ENCODE measurements at places on chromosomes 2 and 18.

DNA sequence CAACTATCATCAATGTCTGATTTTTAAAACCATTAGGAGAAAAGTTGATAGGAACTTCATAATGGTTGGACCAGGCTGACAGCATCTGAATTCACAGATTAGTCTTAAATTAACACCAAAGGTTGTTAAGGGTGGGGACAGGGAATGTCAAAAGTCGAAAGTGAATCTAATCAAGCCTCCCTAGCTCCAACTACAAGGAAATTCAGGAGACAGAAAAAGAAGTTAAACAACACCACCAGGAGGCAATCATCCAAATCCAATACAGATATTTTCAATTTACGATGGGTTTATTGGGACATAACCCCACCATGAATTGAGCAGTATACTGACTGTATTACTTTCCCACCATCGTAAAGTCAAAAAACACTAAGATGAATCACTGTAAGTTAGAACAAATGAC lies 32.8 kb downstream of the ATF2 start:
- no peak for DNase-seq

DNA sequence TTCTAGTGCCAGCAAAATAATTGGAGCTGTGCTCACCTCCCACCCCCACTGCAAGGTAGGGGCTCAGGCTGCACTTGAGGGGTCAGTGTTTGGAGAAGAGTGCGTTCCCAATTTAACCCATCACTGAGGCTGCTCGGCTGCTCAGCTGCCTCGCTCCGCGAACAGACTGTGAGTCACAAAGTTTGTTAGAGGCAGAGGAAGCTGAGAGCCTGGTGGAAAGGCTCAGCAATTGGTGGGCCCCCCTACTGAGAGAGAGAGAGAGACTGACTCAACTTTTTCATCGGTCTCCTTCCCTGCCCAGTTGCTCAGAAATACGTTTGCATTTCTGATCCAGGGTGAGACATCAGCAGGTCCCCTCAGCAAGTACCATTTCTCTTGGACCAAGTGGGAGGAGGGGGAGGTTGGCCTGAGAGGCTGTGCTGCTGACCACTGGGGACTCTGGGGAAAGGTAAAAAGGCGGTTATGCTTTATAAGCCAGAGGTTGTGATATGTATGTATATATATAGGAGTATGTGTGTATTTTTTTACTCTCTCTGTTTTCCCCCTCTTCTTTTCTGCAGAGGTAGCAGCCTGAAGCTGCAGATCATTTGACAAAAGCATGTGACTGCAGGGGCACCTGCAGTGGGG lies 1.5 kb downstream of the EFR3B start:
- DNase-seq, result peak; percentile 43

GRCh38 chr2:26269571-26270158 lies 24.9 kb downstream of the HADHB start:
- DNase-seq, result peak; percentile 37

- no peak for DNase-seq
Observed at GRCh38 chr18:44786688-44787087, 106.0 kb downstream of the SETBP1 start.

GRCh38 chr2:120955427-120955826 lies 219.8 kb downstream of the GLI2 start:
- DNase-seq, result no peak

DNA sequence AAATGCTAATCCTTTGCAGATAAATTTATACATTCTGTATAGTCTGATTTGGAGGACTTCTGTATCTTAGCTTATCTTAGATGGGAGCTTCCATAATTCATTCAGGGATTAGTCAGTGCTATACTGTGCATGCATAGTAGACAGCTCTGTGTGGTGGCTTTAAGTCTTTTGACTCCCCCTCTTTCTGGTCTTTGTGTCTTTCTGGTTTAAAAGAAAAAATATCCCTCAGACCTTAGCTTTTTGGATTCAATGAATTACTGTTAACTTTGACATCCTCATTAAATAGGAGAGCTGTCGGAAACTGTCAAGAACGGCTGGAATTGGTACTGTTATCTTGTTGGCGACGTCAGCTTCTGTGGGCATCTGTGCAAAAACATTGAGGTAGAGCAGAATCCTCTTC lies 130.4 kb downstream of the SPTBN1 start:
- no peak for DNase-seq

DNA sequence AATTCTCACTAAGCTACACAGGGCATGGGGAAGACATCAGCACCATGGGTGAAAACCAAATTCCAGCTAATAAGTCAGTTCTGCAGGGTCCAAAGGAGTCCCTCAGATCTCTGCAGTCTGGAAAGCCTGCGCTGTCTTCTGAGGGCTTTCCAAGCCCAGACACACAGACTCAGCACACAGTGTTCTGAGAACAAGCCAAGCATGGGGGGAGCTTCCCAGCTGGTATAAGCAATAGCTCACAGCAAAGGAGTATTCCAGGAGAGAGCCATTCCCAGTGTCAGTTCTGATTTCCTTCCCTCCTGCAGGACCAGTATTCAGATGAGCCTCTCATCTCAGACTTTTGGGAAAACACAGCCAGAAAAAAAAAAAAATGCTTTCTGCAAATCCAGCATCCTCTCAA lies 370.8 kb downstream of the TNS1 start:
- no peak for DNase-seq

DNA sequence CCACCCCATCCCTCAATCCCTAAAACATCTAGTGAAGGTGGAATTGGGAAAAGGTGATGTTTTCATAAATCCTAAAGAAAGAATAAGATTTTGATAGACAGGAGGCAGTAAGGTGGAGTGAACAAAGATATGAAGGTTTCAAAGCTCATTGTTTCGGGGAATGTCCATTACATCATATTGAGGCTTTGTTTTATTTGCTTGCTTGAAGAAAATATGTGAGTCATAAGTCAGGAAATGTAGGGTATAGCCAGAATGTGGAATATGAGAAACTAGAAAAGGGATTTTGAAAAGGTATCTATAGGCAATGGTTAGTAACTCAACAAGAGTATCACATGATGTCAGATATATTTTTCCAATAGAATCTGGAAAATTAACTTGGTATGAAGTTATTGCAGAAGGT lies 1178.5 kb upstream of the ACVR2A start:
- DNase-seq, result peak; percentile 32

DNA sequence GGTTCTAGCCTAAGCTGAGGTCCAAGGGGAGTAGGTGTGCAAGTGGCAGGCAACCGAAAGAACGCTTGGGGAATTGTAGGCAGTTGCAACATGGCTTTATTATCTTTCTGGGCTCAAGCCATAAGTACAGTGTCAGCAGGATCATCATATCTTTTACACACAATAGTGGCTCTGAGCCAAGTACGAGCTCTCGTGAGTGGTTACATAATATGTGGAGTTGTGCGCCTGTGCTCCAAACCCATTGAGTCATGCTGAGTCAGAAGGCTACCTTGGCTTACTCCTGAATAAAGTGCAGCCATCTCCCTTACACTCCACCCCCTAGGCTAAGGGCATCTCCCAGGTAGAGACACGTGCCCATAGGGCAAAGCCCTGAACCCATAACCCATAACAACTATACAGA lies 233.9 kb downstream of the SATB2 start:
- peak; percentile 64 for DNase-seq

DNA sequence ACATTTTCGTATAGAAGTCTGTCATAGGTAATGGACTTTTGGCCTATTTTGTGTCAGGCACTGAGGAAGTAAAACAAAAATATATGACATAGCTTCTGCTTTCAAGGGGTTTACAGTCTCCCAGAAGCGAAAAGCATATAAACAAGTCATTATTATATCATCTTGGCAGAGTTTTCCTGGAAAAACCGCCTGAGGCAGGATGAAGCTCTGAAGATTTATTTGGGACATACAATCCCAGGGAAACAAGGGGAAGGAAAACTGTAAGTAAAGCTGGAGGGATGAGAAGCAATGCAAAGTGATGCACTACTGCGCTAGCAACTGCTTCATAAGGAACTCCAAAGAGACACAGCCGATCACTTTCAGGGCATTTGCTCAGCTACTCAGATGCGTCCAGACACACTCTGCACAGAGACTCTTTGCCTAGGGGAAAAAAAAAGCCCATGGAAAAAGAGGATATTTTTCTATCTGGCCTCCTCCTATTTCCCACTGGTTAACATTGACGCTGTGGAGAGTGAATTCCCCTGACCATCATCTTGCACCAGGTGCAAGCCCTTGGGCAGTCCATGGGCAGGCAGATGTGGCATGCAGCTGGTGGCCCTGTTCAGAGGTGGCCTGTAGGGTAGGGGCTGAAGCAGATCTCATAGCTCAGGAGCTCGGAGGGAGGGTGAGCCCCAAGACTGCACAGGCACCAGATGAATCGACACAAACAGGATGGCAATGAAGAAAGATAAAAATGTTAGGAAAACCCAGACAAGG lies 158.1 kb downstream of the METTL4 start:
- DNase-seq, result no peak

- DNase-seq, result no peak
Observed at GRCh38 chr2:6031200-6031867, 339.1 kb downstream of the SOX11 start.

DNA sequence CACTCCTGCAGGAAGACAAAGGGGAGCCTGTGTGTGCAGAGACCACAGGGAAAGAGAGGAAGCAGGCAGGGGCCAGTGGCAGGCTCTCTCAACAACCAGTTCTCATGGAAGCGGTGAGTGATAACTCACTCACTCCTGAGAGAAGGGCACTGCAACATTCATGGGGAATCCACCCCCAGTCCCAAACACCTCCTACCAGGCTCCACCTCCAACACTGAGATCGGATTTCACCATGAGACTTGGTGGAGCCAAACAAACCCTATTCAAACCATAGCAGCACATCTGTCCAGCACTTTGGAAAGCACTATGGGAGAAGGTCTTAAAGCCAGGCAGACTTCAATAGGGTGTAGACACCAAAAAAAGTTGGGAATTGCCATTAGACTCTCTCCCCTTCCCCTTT lies 345.7 kb upstream of the SPRED2 start:
- no peak for DNase-seq

- no peak for DNase-seq
Observed at GRCh38 chr2:160392201-160392600, 101.4 kb downstream of the RBMS1 start.

- DNase-seq, result no peak
Observed at GRCh38 chr18:35653392-35654135, 72.0 kb downstream of the GALNT1 start.

GRCh38 chr18:10100196-10100595 lies 186.4 kb downstream of the VAPA start:
- no peak for DNase-seq

GRCh38 chr2:24970483-24971285 lies 1.1 kb downstream of the DNAJC27 start:
- peak; percentile 8 for DNase-seq

DNA sequence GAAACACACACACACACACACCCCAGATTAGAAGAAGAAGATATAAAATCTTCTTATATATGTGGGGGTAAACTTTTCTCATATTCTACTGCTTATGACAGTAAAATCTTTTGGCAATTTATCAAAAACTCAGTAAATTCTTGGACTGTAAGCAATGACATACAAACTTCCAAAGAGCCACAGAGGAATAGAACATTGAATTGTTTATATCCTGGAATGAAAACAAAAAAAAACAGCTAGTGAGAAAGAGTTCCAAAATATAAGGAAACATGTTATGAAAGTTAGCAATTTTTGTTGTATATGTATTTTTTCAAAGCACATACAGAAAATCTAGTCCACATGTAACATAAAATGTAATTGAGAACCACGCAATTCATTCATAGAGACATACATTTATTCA lies 764.9 kb downstream of the DSC3 start:
- DNase-seq, result no peak

DNA sequence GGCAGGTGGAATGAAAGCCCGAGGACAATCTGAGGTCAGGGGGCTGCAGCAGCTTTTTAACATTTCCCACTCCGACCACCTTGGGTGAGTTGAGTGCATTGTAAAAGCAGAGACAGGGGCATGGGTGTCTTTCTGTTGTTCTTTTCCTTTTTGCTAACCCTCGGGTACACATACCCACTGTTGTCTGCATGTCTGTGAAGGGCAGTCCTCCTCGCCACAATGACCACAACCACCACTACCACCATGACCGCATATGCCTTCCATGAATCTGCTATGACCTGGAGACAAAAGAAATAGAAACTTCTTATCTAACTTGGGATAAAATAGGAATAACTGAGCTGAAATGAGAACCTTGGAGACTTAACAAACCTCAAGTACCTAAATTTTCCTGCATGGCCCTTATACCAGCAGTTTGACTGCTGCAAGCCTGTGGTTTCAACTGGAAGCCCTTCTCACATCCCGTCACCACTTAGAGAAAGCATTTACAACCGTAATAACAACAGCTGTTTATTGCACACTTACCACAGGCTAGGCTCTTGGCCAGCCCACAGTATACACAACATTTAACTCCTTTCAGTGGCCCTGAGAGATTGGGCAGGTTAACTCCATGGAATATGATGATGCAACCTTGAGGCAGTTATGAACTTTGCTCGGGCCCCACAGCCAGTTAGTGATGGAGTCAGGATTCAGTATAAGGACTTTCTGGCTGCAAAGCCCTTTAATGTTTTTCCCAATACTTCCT lies 80.3 kb downstream of the GYPC start:
- no peak for DNase-seq

DNA sequence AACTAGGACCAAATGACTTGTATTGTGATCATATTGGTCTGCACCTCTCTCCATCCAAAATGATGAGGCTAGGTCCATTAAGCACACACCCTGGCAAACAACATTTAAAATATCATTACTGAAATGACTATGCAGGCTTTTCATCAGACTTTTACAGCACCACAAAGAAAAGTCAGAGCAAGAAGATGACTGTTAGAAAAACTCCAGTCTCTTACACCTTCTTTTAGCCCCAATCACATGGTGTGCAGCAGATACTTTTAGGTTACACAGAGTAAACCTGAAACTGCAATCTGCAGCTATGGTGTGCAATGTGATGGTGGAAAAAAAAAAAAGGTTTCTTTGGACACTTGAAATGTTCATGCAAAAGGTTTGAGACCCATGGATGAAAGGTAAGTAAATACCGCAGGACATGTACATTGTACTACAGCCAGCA lies 5.4 kb upstream of the POLI start:
- DNase-seq, result no peak

DNA sequence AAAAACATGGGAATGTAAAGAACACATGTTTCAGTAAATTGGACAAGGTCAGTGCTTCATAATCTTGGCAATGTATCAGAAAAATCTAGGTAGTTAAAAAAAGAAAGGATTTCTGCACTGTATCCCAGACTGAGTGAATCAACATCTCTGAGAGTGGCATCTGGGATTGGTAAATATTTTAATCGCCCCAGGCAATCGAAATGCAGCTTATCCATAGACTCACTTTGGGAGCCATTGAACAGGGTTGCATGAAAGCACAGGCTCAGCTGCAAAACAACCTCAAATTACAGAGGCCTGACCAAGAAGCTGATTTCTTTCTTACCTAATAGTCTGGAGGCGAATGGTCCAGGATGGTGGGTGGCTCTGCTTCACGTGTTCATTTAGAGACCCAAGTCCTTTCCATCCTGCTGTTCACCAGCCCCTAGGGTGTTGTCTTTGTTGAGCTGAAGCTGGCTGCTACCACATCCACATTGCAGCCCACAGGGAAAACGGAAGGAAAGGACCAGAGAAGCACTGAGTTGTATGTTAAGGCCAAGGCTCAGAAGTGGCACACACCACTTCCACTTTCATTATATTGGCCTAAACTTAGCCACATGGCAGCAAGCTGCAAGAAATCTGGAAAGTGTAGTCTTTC lies 59.0 kb downstream of the MOGAT1 start:
- no peak for DNase-seq

- DNase-seq, result peak; percentile 18
Observed at GRCh38 chr2:168002021-168002553, 245.3 kb downstream of the STK39 start.

- peak; percentile 78 for DNase-seq
Observed at GRCh38 chr2:164145093-164145987, 409.5 kb upstream of the FIGN start.

- DNase-seq, result no peak
Observed at GRCh38 chr2:61343141-61343540, 127.7 kb downstream of the USP34 start.

GRCh38 chr2:166784296-166784946 lies 103.9 kb upstream of the XIRP2 start:
- no peak for DNase-seq

Data from HS-5 (cell line).